ENCODE measurements at places on chromosomes 3 and 15. TPM values are rescaled to one million over a fixed set of nuclear protein-coding genes. Genes with fewer than 3 reads are reported as not detected.

The P2RY13 gene
- 3.6 TPM for total RNA-seq

The ADAMTS17 gene
- 5.1 TPM for total RNA-seq

The SPSB4 gene
- total RNA-seq: 8.3 TPM

The FEZF2 gene
- 15.0 TPM for total RNA-seq

The WDR93 gene
- total RNA-seq: 0.31 TPM

The EIF5A2 gene
- total RNA-seq: 9.5 TPM

The ZBBX gene
- 6.1 TPM for total RNA-seq

The GTPBP8 gene
- total RNA-seq: 25.3 TPM

The COL6A6 gene
- 0.31 TPM for total RNA-seq

The FAM107A gene
- 24.8 TPM for total RNA-seq

The CIP2A gene
- total RNA-seq: 23.7 TPM

The ACAN gene
- total RNA-seq: 0.47 TPM

The GOLGA8S gene
- total RNA-seq: not detected

The TRIM71 gene
- 2.5 TPM for total RNA-seq

The ECE2 gene
- 2.2 TPM for total RNA-seq

The BUB1B gene
- 6.6 TPM for total RNA-seq

The NAALADL2 gene
- total RNA-seq: 10.6 TPM

The SLC9C1 gene
- total RNA-seq: under 0.01 TPM

The GP9 gene
- not detected for total RNA-seq

The NDUFAF3 gene
- total RNA-seq: 33.4 TPM

The CYP1A1 gene
- total RNA-seq: 0.47 TPM

The ZNF502 gene
- total RNA-seq: 15.0 TPM

The PDZRN3 gene
- total RNA-seq: 59.3 TPM

The MORC1 gene
- total RNA-seq: 0.31 TPM

The SMCO1 gene
- not detected for total RNA-seq

The CACNA1D gene
- 14.0 TPM for total RNA-seq

The OR4F6 gene
- not detected for total RNA-seq

The GHSR gene
- total RNA-seq: not detected

The CD86 gene
- 1.7 TPM for total RNA-seq

The KIF7 gene
- total RNA-seq: 5.1 TPM

The TTLL13 gene
- 0.31 TPM for total RNA-seq

The PIK3CA gene
- 90.2 TPM for total RNA-seq

The CX3CR1 gene
- 11.4 TPM for total RNA-seq

The SLC38A3 gene
- 5.0 TPM for total RNA-seq

The ROPN1 gene
- total RNA-seq: 0.16 TPM

The GRK7 gene
- not detected for total RNA-seq

The SLC22A13 gene
- 0.94 TPM for total RNA-seq

The GCSAM gene
- not detected for total RNA-seq

The SOX14 gene
- not detected for total RNA-seq

The CLDN16 gene
- total RNA-seq: under 0.01 TPM

The OR5K4 gene
- not detected for total RNA-seq

The PLA1A gene
- not detected for total RNA-seq

The CTDSPL2 gene
- total RNA-seq: 138 TPM

The PPARG gene
- total RNA-seq: 0.94 TPM

The ARNT2 gene
- 56.6 TPM for total RNA-seq

The SAMMSON gene
- total RNA-seq: 0.47 TPM

The SLC28A2 gene
- total RNA-seq: not detected

Measured in occipital lobe (tissue), 3 donors.